ENCODE measurements at places on chromosomes 11 and 22.

DNA sequence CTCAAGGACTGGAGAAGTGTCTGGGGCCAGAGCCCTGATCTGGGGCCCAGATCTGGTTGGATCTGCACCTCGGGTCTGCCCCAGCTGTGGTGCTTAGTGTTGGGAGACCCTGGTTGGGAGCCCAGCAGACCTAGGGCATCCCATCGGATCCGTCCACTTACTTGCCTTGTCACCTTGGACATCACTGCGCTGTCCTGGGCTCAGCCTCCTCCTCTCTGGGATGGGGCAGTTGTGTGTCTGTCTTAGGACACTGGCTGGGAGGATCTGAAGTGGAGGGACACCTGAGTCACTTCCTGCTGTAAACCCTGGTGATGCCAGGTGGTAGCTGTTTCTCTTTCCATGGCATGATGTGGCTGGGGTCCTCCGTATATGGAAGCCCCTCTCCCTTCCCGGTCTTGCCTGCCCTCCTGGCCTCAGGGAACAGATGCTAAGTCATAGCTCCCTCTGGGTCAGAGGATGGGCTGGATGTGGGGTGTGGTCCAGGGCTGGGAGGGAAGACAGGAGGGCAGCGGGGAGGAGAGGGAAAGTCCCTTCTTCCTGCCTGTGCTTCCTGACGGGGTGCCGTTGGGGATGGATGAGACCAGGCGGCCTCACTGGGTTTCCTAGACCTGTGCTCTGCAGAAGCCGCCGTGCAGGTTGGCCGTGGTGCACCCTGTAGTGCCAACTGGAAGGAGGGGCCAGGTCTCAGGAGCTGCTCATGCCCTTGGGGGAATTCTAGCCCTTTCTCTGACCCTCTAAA, 12.1 kb upstream of the OMP start:
- no peak for DNase-seq

DNA sequence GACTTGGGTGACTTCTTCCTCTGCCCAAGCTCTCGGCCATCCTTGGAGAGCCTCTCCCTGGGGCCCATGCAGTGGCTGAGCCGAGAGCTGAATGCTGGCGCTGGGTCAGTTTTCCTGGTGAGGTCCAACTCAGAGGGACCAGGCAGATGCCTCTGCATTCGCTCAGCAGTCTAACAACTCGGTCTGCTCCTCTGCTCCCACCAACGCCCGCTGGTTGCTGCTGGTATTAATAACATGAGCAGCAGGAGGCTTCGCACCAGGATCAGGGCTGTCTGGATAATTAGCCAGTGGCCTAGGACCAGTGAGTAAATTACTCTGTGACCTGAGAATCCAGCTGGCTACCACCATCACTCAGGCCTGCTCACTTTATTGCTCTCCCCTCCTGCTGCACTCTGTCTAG, 77.7 kb upstream of the FAM181B start:
- DNase-seq, result no peak

DNA sequence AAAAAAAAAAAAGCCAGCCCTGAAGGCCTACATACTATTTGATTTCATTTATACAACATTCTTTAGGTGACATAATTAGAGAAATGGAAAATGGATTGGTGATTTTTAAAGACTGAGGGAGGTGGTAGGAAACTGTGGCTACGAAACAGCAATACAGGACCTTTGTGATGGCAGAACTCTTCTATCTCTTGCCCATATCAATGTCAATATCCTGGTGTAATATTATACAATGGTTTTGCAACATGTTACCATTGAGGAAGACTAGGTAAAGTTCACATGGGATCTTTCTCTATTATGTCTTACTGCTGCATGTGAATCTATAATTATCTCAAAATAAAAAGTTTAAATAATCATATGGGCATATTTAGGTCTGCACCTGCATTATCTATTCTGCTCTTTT, 371.2 kb downstream of the ETS1 start:
- DNase-seq, result no peak

DNA sequence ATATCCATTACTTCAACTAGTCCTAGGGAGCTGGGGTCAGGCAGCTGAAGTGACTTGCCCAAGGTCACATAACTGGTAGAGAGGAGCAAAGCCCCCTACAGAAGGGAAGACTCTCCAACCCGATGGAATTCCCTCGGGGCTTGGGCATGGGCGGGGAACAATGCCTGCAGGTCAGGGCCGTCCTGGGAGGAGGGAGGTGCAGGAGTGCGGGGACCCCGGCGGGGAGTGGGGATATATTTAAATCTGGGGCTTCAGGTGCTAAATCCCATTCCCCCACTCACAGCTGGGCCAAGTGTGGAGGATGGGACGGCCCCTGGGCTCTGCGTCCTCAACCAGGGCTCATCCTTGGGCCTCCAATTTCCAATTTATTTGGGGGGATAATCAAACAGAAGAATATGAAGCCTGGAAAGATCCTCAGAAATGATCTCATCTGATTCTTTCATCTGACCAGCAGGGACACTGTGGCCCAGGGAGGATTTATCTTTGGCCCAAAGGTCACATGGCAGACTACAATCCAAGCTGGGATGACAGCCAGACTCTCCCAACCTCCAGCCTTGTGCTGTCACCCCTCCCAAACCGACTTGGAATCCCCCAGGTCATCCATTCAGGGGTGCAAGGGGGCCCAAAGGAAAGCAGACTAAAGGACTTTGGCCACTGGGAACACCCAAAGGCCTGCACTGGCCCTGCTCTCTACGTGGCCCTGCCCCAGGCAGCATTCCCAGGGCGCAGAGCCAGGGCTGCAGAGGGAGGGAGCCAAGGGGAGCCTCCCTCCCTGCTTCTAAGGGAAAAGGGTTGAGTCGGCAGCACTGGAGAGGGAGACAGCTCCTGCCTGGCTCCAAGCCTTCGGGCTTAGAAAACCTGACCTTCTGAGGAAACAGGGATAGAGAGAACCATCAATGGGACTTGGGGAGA, 8.7 kb upstream of the C1QTNF6 start:
- DNase-seq, result peak; percentile 89

DNA sequence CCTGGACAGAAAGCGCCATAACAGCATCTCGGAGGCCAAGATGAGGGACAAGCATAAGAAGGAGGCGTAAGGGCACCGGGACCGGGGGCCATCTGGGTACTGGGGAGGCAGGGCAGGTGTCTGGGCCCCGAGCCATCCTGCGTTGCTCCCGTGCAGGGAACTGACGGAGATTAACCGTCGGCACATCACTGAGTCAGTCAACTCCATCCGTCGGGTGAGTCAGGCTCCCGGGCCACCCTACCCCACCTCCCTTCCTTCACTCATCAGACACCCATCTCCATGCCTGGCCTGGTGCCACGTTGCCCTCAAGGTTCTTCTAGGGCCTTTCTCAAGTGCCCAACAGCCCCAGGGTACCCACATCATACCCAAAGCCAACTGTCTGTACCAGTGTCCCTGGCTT, 15.0 kb downstream of the PLCB3 start:
- DNase-seq, result no peak

GRCh38 chr11:129230006-129230405, 37.9 kb upstream of the ARHGAP32 start:
- no peak for DNase-seq

- no peak for DNase-seq
Measured at GRCh38 chr11:78542007-78542406, 32.7 kb downstream of the NARS2 start.

GRCh38 chr11:13875643-13876042, 86.9 kb upstream of the SPON1 start:
- DNase-seq, result no peak

GRCh38 chr22:49261616-49262015, 566.1 kb downstream of the BRD1 start:
- peak; percentile 68 for DNase-seq

DNA sequence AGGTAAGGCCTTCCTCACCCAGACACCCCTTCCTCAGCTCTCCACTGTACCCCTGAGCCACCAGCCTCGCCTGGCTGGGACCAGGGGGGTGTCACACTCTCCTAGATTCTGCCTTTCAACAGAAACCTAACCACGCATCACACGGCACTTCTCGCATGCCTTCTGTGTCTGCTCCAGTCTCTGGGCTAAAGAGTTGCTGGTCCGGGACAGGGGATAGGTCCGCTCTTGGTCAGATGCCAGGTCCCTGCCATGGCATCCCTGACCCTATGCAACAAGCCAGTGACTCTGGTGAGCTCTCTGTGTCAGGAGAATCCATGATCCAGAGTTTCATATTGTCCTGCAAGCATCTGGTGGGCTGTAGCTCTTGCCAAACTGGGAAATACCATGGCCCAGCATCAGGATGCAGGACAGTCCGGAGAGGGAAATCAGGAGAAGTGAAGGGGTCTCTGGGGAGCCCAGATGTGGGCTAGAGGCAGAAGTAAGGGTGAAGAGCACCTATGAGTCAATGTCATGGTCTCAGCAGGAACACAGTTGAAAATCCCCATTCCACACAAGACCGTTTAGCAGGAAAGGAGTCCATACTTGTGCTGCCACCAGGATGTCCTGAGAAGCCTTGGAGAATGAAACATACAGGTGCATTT, 14.1 kb downstream of the IGLL5 start:
- DNase-seq, result no peak

GRCh38 chr11:86056351-86056854, 12.5 kb downstream of the PICALM start:
- no peak for DNase-seq

DNA sequence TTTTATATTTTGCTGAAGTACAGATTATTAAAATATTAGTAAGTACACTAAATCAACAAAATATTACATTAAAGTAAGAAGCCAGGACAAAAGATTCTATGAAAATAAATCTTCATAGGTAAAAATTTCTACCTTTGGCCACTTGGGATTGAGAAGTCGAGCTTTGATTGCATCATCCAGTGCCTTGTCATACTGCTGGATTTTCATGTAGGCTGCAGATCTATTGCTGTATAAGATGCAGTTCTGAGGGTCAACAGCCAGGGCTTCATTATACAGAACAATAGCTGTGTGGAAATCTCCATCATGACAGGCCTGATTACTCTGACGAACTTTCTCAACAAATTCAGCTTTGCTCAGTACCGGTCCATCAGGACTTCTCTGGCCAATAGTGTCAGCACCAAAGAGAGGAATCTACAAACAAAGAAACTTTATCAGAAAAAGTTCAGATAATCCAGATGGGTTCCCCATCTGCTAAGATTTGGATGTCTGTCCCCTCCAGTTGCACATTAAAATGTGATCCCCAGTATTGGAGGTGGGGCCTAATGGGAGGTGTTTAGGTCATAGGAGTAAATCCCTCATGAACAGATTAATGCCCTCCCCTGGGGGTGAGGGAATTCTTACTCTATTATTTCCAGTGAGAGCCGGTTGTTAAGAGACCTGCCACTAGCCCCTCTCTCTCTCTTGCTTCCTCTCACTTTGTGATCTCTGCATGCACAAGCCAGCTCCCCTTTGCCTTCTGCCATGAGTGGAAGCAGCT, 50.0 kb downstream of the TTC28 start:
- no peak for DNase-seq

All from coronary artery (tissue), 2 donors.